ENCODE measurements at places on chromosomes 1 and 21. TPM values are rescaled to one million over a fixed set of nuclear protein-coding genes. Genes with fewer than 3 reads are reported as not detected.

The HES2 gene
- not detected for total RNA-seq

The VSIG8 gene
- not detected for total RNA-seq

The CDCA8 gene
- total RNA-seq = 4.4 TPM

The TNFRSF4 gene
- total RNA-seq = 0.11 TPM

The CLDN17 gene
- not detected for total RNA-seq

The ZYG11A gene
- 0.04 TPM for total RNA-seq

The KRTAP26-1 gene
- not detected for total RNA-seq

The TAS1R1 gene
- not detected for total RNA-seq
